Fibroblast of lung (primary cell): ENCODE measurements at places on chromosomes 13 and 19.

DNA sequence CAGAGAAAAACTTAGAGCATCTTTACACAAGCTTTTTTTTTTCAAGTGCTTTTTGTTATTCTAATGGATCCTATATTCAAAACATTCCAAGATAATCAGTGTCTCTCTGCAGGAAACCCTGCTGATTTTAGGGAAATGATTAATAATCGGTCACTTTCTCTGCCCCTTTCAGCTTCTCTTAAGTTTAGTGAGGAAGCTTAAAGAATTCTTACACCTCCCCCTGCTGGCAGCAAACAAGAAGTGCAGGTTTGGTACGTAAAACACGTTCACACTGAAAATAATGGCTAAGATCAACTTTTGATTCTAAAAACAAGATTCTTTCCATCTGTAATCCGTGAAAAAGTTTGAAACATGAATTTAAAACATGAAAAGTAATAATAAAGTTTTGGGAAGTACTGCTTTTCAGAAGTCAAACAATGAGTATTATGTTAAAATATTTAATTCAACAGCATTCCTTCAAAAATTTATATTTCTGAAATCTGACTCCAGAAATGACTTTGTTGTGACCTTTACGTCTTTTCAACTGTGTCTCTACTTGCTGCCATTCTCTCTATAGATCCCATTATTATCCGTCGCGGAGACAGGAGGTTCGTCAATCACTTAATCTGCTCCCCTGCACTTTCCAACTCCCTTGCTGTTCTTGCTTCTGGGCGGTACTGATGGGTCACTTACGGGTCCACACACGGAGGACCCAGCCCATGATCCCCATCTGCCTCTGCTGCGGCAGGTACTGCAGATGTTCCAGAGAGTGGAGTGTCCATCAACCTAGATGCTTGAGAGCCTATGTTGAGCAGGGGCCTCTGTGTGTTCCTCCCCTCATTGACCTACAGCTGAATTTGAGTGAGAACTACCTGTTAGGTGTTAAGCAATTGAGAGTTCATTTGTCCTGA lies 203.1 kb upstream of the EDNRB start:
- DNase-seq: peak; percentile 83

DNA sequence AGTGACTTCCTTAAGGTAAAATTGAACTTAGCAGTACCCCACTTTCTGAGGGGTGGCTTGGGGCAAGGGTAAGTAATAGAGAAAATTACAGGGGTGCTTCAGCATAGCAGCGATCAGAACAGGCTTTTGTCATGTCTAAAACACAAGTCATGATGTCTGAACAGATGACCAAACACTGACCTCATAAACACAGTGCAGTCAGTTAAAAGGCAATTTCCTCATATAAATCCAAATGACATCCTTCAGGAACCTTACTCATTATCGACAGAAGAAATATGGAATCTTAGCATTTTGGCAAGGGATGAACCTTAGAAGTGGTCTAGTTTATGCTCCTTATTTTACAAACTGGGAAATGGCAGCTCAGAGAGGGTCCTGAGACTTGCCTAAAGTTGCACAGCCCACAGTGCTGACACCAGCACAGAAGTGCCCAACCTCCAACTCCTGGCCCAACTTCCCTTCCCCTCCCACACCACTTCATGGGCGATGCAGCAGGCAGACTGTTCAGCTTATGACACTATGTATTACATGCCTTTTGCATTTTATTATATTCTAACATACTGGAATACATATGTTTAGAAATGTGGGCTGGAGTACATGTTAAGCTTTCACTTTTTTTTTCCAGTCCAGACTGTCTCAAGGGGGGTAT lies 3.6 kb downstream of the GJA3 start:
- DNase-seq: no peak

DNA sequence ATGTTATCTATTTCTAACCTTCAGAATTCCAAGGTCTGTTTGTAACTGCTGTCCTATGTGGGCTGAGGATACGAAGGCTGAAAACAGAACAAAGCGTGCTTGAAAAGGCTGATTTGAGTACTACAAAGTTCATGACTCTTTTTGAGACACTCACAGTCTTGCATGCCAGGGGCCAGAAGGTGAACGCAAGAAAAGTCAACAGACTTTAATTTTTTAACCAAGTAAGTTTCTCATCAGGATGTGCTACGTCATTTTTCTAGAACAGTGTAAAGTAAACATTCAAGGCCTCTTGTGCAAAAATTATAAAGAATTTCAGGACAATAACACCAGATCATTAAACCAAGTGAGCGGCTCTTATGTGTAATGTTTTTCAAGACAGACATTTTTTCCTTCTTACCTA lies 163.5 kb downstream of the COG6 start:
- peak; percentile 73 for DNase-seq

GRCh38 chr13:96403241-96403640 lies 313.3 kb downstream of the HS6ST3 start:
- DNase-seq: no peak

- DNase-seq: peak; percentile 50
These were observed 3.6 kb upstream of the CD37 start for GRCh38 chr19:49331616-49332055.

GRCh38 chr13:110978390-110978789 lies 63.5 kb upstream of the ANKRD10 start:
- no peak for DNase-seq

GRCh38 chr13:24038405-24038804 lies 122.1 kb upstream of the SPATA13 start:
- peak; percentile 35 for DNase-seq

DNA sequence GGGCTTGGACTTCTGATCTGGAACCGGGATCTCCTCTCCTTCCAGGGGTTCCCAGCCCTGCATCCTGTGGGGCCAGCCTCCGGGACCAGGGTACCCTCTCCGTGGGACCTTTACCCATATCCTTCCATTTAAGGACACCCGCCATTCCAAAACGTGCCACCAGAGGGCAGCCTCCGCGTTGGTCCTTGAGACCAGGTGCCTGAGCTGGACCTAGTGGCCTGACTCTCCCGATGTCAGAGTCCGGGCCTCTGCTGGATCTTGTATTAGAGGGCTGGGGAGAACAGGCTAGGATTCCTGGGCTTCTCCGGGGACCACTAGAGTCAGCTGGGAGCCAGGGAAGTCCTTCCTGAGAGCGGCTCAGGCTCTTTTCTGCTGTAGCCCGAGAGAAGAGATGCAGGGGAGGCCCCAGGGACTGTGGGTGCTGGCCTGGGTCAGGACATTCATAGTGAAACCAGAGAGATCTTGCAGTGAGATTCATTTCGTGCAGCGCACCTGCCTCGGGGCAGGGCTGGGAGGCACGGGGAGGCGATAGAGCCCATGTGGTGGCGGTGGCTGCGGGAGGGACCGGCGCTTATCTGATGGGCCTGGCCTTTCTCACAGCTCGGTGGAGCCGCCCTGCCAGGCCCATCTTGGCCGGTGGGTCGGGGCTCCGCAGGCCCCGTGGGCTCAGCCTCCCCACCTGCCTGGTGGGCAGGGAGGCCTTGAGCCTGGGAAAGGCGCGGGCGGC lies 9.8 kb upstream of the SLC7A10 start:
- DNase-seq: peak; percentile 40
